ENCODE measurements at places on chromosomes 1 and 21.

- no peak for DNase-seq
Measured at GRCh38 chr1:202844259-202844658, 33.5 kb downstream of the PCAT6 start.

GRCh38 chr1:12548973-12549459 is 69.0 kb downstream of the DHRS3 start:
- DNase-seq: no peak

- no peak for DNase-seq
Measured at GRCh38 chr1:110152133-110152785, 2.0 kb downstream of the SLC6A17 start.

GRCh38 chr1:223276029-223276428 is 87.9 kb downstream of the SUSD4 start:
- no peak for DNase-seq

DNA sequence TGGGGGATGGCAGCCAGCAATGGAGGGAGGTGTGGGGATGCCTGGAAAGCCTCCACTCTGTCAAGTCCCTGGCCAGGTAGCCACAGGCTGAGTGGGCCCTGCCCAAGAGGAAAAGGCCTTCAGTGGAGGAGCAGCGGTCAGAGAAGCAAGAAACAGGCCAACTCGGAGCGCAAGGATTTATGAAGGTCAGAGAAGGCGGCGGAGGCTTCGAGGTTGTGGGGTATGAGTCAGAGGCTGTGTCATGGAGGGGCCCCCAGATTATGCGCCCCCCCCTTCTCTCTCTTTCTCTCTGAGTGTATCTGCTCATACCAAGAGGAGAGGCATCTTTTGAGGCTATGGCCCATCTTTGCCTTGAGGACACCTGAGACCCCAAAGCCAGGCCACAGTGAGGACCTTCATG is 99.5 kb downstream of the CASZ1 start:
- DNase-seq: no peak

DNA sequence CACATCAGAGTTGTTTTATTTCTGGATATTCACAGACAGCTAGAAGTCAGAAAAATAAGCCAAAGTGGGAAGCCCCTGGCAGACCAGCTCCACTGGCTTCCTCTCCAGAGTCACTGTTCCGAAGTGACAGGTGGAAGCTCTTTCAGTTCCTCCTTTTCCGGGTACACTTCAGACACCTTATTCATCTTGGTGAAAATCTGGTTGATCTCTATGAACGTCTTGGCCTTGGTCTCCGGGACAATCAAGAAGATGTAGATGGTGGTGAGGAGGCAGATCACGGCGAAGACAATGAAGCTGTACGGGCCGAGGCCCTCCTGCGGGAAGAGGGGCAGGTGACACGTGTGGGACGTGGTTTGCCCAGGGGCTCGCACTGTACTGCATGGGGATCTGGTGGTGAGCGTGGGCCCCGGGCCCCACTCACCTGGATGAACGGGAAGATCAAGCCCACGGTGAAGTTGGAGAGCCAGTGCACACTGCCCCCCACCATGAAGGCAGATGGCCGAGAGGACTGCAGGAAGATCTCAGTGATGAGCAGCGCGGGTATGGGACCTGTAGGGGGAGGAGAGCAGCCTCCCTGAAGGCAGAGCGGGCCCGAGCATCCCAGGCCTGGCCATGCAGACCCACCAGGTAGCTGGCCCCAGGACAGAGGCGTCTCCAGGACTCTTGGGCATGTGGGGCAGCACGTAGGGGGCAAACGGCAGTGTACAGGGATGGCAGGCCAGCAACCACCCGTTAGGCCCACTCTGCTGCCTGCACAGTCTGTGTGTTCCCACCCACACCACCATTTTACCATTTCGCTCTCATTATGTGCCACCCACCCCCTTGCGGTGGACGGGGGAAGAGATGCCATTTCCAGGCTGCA is 11.5 kb upstream of the SLC2A7 start:
- no peak for DNase-seq

DNA sequence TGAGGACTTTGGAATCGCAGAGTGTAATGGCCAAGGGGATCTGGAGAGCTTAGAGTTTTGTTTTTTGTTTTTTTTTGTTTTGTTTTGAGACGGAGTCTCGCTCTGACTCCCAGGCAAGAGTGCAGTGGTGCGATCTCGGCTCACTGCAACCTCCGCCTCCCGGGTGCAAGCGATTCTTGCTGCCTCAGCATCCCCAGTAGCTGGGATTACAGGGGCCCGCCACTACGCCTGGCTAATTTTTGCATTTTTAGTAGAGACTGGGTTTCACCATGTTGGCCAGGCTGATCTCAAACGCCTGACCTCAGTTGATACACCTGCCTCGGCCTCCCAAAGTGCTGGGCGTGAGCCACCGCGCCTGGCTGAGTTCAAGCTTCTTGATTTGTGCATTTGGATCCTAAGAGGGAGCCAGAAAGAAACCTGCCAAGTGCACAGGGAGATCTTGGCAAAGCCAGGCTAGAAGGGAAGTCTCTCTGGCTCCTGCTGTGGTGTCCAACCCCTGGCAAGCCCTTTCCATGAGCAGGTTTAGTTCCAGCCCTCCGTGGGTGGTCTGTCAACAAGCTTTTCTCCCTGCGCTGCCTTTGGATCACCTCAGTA is 852 bp downstream of the FAAH start:
- no peak for DNase-seq

DNA sequence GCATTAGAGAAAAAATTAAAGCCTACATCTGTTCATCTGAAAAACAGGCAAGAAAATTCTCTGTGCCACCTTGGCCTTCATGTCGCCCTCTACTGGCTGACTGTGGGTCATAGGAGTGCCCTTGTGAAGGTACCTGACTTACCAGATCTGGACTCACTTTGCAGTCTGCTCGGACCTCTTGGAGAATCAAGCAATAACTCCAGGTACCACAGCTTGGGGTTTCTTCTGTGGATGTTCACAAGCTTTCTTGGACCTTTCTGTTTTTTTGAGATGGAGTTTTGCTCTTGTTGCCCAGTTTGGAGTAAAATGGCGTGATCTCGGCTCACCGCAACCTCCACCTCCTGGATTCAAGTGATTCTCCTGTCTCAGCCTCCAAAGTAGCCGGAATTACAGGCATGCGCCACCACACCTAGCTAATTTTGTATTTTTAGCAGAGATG is 2.4 kb upstream of the PRAMEF18 start:
- no peak for DNase-seq

DNA sequence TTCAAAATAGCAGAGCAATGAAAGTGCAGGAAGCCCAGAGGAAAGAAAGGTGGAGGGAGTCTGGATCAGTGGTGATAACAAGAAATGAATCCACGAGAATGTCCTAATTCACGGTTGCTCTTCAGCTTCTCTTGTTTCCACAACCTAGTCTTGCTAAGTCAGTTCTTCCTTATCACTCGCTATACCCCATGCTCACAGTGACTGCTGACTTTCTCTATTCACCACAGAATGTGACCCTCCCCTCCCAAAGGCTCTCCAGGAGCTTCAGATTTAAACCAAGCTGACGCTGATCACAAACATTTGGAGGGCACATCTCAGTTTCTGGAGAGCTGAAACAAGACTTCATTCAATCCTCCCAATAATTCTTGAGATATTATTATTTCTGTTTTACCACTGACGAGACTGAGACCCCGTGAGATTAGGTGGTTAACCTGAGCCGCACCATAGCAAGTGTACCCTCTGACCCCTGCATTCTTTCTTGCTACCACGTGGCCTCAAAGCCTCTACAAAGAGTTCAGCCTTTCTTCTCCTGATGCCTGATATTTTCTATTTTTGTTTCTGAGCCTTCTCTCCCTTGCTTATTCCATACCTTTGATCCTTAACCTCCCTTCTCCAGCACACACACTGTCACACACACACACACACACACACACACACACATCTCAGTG is 10.7 kb upstream of the CCN1 start:
- DNase-seq: no peak

GRCh38 chr1:150473659-150474058 is 13.6 kb upstream of the TARS2 start:
- DNase-seq: no peak

DNA sequence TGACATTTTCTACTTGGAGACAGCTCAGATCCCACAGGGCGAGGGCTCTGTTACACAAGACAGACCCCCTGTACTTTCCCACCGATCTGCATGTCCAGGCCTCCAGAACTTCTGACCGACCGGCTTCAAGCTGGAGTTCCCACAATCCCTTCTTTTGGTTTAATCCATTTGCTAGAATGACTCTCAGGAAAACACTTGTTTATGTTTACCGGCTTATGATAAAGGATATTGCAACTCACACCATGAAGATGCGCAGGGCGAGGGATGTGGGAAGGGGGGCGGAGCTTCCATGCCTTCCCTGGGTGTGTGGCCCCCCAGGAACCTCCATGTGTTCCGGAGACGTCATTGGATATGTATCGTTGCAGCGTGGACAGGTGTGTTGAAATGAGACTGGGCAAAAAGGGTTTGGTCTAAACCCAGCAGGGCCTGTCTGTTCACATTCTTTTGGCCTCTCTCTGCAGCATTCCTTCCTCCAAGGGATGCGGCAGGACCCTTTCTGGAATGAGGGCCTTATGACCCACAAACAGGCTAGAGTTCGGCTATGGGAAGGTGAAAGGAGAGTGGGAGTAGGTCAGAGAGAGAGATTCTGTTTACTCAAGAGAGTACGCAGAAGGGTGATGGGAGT is 7.5 kb upstream of the IGSF5 start:
- no peak for DNase-seq

- DNase-seq: no peak
Measured at GRCh38 chr1:42738678-42739226, 1.3 kb downstream of the CLDN19 start.

Data from NCI-H1694 treated with DMSO at 0.1 percent for 48 hours (cell line).